Activated CD4-positive, alpha-beta T cell treated with anti-CD3 and anti-CD28 coated beads, Interleukin-2, amount 50 U/mL, for 24 hours (primary cell): ENCODE measurements at places on chromosomes 4 and X.

- no peak for DNase-seq
Measured at GRCh38 chr4:81808011-81808672, 336.4 kb upstream of the RASGEF1B start.

GRCh38 chrX:21972721-21973120 lies 32.2 kb downstream of the SMS start:
- DNase-seq: no peak

DNA sequence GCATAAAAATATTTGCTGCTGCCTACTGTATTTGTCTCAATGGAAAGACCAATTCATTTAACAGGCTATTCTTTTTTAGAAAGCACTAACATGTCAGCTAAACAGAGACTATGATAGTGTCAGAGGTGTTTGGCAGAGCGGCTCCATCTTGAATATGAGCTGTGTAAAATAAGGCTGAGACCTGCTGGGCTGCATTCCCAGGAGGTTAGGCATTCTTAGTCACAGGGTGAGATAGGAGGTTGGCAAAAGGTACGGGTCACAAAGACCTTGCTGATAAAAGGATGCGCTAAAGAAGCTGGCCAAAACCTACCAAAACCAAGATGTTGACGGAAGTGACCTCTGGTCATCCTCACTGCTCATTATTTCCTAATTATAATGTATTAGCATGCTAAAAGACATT lies 41.8 kb downstream of the NPY5R start:
- no peak for DNase-seq

DNA sequence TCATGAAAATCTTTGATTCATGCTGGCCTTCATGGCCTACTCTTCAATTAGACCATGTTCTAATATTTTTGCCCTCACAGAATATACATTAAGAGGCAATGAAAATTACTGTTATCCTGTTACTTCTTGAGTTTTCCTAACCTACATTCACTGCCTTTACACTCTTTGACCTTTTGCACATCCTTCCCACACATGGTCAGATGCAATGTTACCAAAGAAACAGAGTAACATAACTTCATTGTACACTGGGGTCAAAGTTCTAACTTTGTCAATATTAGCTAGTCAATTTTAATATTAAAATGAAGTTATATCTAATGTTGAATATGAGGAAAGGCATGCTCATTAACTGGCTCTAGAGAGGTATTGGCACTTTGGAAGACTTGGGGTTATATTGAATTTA lies 284.8 kb downstream of the TEX13C start:
- DNase-seq: no peak

GRCh38 chrX:151902813-151903591 lies 9.7 kb upstream of the MAGEA4 start:
- no peak for DNase-seq

GRCh38 chr4:138772366-138772765 lies 243.2 kb upstream of the NOCT start:
- no peak for DNase-seq

DNA sequence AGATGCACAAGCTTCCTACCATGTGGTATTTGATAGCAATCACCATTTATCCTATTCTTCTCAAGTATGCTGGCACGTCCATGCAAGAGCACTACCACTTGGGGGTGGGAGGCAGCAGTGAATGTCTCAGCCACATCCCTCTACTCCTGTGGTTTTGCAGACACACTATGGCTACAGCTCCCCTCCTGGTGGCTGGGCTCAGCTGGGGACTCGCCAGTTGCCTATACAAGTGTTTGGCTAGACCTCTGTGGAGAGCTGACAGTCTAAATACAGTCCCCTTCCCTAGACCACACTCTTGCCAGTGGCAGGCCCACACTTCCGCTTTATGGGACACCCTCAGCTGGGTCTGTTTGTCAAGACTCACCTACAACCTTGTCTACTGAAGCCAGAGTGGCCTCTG lies 53.2 kb downstream of the ADGRA3 start:
- no peak for DNase-seq

DNA sequence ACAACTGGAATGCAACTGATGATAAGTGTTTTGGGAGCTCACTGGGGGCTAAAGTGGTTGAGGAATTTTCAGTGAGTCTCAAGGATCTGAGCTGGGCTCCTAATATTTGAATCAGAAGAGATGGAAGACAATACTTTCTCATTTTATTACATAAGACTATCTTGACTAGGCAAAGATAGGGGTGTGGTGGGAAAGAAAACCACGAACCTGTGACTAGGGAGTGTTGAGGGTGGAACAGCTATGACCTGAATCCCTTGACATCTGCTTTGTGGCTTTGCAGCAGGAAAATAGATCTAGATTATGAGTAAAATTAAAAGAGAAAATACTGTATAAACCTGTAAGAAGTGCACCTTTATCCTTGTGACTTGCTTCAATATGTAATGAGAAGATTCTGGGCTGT lies 295.1 kb upstream of the TEX13A start:
- DNase-seq: no peak

DNA sequence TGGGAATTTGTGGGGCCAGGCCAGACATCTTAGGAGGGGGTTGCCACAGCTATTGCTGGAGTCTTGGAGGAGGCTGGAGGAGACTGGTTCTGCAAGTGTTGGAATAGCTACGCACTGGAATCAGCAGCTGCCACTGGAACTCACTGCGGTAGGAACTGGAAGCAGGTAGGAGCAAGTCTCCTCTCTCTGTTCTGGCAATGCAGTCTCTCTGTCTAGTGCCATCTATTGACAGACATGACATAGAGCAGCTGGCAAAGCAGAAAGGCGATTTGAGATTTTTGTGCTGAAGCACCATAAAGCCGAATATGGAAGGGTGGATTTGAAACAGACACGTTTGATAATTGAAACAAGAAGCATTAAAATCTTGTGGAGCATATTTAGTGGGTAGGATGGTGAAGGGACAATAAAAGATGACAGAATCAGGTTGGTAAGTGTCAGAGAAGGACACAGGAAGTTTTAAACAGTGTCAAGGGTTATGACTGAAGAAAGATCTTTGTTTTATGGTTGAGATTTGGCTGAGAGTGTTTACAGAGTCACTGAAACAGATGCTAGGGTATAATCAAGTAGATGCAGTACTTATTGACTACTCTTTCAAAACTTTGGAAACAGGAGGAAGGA lies 23.5 kb upstream of the SYNPO2 start:
- DNase-seq: no peak

DNA sequence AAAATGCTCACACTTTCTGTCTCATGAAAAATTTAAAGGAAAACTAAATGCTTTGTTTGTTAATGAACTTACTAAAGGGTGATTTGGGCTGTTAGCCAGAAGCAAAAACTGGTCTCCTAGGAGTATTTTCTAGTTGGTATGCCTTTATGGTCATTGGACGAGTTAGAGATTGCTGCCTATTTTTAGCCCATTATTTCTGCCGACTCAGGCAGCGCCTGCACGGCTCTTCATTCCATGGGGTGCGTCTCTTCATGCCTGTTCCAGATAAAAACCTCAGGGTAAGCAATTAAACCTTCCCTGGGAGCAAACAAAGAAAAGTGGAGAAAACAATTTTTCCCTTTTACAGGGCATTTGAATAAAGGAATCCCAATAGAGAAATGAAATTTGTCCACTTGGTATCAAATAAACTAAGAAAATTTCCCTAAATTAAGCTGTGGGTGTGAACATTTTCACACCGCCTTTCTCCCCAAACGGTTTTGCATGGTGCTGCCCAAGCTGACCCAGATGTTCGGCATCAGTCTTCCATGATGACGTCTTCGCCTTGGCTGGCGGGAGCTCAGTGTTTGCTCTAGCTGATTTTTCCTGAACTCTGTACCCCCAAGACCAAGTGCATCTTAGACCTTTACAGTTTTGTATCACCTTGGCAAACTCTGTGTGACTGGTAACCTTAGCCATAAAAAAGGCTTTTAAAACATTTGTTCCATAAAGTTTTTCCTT lies 61.7 kb upstream of the ADGRG2 start:
- DNase-seq: no peak

DNA sequence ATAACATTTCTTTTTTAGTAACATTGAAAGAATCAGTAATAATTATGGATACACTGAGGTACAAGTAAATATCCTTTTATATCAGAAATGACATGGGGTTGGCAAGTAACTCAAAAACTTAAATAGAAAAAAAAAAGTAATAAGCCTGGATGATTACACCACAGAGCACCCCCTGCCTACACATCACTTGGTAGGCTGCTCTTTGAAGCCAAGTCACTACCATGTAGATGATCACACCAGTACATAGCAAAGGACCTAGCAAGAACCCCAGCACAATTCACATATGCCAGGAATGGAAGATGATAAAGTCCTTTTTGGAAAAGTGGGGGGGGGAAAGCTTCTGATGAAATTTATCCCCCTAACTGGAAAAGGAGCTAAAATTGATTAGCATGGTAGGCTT lies 56.9 kb downstream of the METTL14 start:
- DNase-seq: no peak

GRCh38 chr4:120922381-120923206 lies at the start of gene PRDM5:
Gene PRDM5 (minus strand): TSS chr4:120922726. CDS start chr4:120922608, 118 bp downstream.
- DNase-seq: peak; percentile 7

GRCh38 chrX:136047969-136048368 lies 62.7 kb downstream of the SLC9A6 start:
- DNase-seq: no peak

DNA sequence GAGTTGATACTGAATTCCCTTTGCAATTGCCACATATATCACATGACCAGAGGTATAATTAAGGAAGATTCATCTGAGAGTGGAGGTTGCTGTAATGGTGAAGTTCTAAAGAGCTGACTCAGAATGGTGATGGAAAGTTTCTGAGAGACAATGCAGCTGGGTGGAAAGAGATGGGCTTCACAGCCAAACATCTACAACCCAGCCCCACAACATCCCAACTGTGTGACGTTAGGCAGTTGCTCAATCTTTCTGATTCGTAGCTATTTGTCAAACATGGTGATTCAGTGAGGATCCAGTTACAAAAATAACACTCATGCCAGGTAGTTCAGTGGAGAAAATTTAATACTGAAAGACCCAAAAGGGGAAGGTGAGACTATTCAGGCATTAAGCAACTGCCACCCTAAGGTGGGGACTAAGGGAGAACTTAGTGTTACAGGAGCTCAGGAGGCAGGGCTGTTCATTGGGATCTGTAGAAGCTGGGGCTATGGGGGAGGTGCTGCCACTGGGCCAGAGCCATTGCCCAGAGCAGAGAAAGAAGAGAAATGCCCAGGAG lies 6.9 kb upstream of the AFF1 start:
- no peak for DNase-seq

GRCh38 chr4:139533511-139533910 lies 22.5 kb downstream of the SETD7 start:
- DNase-seq: no peak

- DNase-seq: no peak
Measured at GRCh38 chrX:39899856-39900776, 197.6 kb downstream of the BCOR start.

DNA sequence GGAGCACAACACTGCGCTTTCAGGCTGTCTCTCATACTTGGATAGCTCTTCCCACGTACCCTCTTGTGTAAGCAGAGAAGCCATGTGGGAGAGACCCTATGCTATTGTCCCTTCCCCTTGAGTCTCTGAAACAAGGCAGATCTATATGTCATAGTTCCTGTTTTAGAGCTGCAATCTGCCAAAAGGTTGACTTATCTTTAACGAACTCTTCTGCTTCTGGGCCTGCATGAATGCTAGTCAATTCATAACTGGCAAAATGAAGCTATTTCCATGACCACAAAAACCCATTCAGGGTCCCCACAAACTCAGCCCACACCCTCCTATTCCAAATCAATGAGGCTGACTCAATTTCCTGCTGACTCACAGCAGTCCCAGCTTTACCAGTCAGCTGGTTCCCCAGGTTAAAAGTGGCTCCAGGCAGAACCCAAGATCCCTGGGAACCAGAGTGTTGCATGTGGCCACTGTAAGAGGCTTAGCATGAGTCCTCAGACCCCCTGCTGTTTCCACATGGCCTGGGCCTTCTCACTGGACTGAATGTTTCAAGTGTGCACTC lies 25.3 kb upstream of the SOD3 start:
- DNase-seq: no peak

DNA sequence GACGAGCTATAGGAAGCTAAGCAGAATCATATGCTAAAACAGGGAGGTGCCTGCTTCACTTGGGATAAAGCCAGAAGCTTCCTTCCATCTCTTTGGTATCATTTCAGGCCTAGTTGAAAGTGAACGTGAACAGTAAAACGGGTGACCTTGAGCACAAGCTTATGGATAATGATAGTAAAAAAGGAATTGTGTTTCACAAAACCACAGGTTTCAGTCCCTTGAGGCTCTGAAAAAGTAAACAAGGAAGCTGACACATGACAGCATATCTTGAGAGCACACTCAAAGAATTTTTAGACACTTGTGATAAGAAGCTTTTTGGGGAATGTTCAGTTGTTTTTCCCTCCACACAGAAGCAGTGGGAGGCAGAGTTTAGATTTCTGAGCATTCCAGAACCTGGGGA lies 286.1 kb downstream of the DCHS2 start:
- no peak for DNase-seq

GRCh38 chr4:107655289-107655688 lies 64.7 kb downstream of the PAPSS1 start:
- no peak for DNase-seq

- no peak for DNase-seq
Measured at GRCh38 chrX:84168095-84168494, 19.9 kb downstream of the RPS6KA6 start.

DNA sequence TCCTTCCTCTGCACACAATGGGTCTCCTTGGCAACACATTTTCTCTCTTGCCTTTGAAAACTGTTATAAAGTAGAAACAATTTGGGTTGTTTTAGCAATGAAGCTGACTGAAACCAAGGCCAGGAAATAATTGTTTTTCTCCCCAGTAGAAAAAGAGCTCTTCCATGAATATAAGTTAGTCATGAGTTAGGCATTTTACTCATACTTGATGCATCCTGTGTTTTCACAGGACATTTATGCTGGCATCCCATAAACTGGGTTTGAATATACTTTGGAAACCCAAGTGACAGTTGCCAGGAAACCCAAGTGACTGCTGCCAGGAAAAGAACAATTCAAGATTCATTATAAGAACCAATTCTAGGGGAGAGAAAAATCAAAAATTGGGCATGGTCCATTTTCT lies 128.6 kb upstream of the NPY2R start:
- DNase-seq: no peak

DNA sequence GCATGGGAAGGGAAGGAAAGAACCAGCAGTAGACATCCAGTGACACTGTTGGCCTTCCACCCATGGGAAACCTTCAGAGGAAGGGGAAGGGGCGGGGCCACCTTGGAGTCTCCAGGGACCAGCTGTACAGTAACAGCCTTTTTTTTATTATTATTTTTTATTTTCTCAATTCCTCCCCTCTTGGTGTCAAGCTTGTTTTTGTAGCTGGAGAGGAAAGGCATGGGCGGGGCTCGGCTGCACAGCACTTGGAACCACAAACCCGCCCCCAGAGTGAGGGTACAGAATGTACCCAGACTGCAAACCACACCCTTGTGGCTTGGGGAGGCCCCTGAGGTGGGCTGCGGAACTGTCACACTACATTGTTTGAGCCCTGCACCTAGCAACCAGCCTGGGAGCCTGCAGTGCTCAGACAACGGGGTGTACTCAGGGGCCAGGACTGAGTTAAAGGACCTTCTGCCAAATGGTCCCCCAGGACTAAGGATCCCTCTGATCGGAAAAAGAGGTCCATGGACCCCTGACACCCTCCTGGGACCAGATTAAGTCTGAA lies 45.7 kb downstream of the PRPS1 start:
- DNase-seq: peak; percentile 52
